ENCODE measurements at places on chromosomes 11 and 22. TPM values are rescaled to one million over a fixed set of nuclear protein-coding genes. Genes with fewer than 3 reads are reported as not detected.

DNA sequence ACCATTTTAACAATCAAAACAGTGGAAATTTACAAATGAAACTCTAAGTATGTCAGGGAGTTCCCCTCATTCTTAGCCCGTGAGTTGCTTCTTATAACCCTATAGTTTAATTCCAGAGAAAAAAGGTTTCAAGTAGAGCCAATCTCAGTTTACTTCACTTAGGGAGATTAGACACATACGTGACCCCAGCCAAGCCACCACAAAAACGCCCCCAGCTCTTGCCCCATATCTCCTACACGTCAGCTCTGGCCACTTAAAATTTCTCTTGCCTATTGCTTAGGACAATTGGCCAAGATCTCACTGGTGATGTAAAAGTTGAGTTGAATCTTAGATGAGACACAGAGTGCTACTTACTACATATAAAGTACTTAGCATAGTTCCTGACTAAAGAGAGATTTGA, 166.4 kb downstream of the ETS1 start:
- H3K36me3 ChIP-seq: no peaks in the 10 kb centered on the region
- peaks cover 6% of the 10 kb centered on the region for H3K4me1 ChIP-seq
- no peak overlapping the region for H3K4me3 ChIP-seq
- no peak overlapping the region for H3K27ac ChIP-seq
- DNase-seq: no peak
- H3K27me3 ChIP-seq: no peaks in the 10 kb centered on the region

ARHGEF12 gene
- 128 TPM for total RNA-seq

- no peaks in the 10 kb centered on the region for H3K27me3 ChIP-seq
- H3K36me3 ChIP-seq: no peaks in the 10 kb centered on the region
- peak; percentile 62 for DNase-seq
- H3K4me1 ChIP-seq: peaks cover 4% of the 10 kb centered on the region
- H3K4me3 ChIP-seq: no peak overlapping the region
These were observed 5.3 kb downstream of the ADA2 start for GRCh38 chr22:17213976-17214375.

OR52B2 gene
- not detected for total RNA-seq

- no peaks in the 10 kb centered on the region for H3K27me3 ChIP-seq
- no peak overlapping the region for H3K27ac ChIP-seq
These were observed 29.6 kb upstream of the PRAME start for GRCh38 chr22:22588485-22589164.

DNA sequence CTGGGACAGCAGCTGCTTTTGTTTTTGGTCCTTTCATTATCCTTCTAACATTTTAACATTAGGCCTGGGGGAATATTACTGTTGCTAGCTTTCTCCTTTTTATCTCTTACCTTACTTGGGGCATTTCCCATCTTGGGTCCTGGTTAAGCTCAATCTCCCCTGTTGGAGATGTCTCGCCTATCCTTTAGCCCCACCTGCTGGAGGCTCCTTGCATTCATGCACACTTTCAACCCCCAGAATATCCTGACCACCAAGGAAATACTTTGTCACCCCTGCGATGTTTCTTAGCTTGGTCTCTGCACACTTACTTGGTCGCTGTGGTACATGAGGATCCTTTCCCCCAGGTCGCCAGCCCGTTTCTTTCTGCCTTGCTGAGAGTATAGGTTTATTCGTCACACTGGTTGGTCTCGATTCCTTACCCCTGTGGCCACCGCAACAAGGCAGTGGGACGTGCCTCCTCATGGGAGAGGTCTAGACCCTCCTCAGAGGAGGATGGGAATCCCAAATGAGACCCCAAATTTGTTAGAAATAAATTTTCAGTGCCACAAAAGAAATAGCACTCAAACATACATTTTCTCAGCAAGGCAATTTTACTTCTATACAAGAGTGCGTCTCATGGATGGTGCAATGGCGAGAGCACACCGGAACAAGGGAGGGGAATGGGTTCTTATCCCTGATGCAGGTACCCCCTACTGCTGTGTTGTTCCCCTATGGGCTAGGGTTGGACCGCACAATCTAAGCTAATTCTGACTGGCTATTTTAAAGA, 5.4 kb upstream of the TXN2 start:
- DNase-seq: peak; percentile 41
- peak overlapping the region; percentile 48 for H3K4me3 ChIP-seq
- no peak overlapping the region for H3K27ac ChIP-seq
- H3K36me3 ChIP-seq: peaks cover 24% of the 10 kb centered on the region

DNA sequence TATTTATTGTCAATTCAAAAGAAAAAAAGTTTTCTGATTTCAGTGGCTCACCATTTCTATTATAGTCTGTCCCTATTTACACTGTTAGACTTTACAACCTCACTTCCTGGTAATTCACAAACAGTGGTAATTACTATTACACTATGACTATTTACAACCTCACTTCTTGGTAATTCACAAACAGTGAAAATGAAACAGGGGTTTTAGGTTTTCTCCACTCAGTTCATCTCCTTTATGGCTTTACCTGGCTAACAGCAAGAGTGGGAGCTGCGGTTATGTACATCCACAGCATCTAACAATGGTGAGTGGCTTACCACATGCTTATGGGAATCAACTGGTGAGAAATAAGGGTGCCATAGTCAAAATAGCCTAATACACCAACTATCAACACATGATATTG, 166.4 kb downstream of the CASP12 start:
- H3K4me1 ChIP-seq: peaks cover 13% of the 10 kb centered on the region
- no peak overlapping the region for H3K4me3 ChIP-seq
- H3K27me3 ChIP-seq: no peaks in the 10 kb centered on the region
- H3K36me3 ChIP-seq: no peaks in the 10 kb centered on the region

SLC22A8 gene
- total RNA-seq: not detected

DNA sequence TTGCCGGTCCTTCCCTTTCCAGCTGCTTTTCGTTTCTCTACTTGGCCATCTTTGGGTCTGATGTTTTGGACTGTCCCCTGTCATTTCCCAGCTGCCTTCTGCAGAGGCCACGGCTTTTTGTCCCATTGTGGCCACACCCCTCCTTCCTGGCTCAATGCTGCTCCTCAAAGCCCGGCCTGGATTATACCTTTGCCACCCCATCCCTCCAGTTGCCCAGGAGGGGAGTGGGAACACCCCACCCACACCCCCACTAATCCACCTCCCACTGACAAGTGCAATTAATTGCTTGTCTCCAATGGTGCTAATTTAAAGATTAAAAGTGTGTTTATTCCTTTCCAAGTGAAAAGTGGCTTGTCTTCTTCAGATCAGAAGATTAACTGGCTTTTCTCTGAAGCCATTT, 34.2 kb upstream of the CSNK2A3 start:
- no peak overlapping the region for H3K27ac ChIP-seq
- H3K4me1 ChIP-seq: peaks cover 3% of the 10 kb centered on the region
- H3K4me3 ChIP-seq: no peak overlapping the region
- H3K36me3 ChIP-seq: peaks cover 16% of the 10 kb centered on the region

GRCh38 chr11:126510621-126511370, 155.3 kb downstream of the ST3GAL4 start:
- H3K4me3 ChIP-seq: no peak overlapping the region
- H3K36me3 ChIP-seq: no peaks in the 10 kb centered on the region
- H3K4me1 ChIP-seq: no peaks in the 10 kb centered on the region

LRRC55 gene
- total RNA-seq: 4.7 TPM

GRCh38 chr11:100716838-100717237, 29.8 kb downstream of the ARHGAP42 start:
- no peak for DNase-seq
- peaks cover 18% of the 10 kb centered on the region for H3K4me1 ChIP-seq
- H3K36me3 ChIP-seq: no peaks in the 10 kb centered on the region
- no peak overlapping the region for H3K4me3 ChIP-seq

GRCh38 chr11:129538323-129538722, 162.7 kb downstream of the BARX2 start:
- no peak for DNase-seq
- peaks cover 1% of the 10 kb centered on the region for H3K27me3 ChIP-seq
- no peaks in the 10 kb centered on the region for H3K4me1 ChIP-seq
- H3K36me3 ChIP-seq: peaks cover 7% of the 10 kb centered on the region

OR52I2 gene
- not detected for total RNA-seq

CHRDL2 gene
- total RNA-seq: 0.21 TPM

- no peak for DNase-seq
- H3K36me3 ChIP-seq: no peaks in the 10 kb centered on the region
- no peak overlapping the region for H3K27ac ChIP-seq
- H3K4me3 ChIP-seq: no peak overlapping the region
- no peaks in the 10 kb centered on the region for H3K4me1 ChIP-seq
These were observed 257.3 kb upstream of the ISX start for GRCh38 chr22:34808618-34809017.
